ENCODE measurements at places on chromosomes 4 and X. TPM values are rescaled to one million over a fixed set of nuclear protein-coding genes. Genes with fewer than 3 reads are reported as not detected.

Gene TMSB15A
- 0.48 TPM for total RNA-seq

Gene CXCL6
- total RNA-seq = not detected

Gene CLDN22
- total RNA-seq = not detected

Gene CT47B1
- not detected for total RNA-seq

Gene HPSE
- total RNA-seq = 2.8 TPM

Gene ITIH6
- not detected for total RNA-seq

Gene CUL4B
- total RNA-seq = 56.5 TPM

Gene PWWP3B
- total RNA-seq = 0.38 TPM

Gene DMRTC1
- total RNA-seq = not detected

Gene YIPF7
- total RNA-seq = not detected

Gene CLCN4
- 3.7 TPM for total RNA-seq

DNA sequence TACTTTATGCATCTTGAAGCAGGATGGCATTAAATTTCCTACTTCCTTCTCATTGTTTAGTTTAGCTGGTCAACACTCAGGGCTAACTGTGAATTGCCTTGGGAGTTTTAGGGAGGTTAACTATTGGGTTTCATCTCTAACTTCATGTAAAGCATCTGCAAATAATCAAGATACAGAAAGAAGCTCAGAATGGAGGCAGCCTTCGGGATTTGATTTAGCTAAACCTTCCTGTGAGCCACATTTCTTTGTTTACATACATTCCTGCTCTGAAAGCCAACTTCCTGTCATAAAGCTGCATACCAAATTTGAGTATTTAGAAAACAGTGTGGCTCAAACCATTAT lies 131.7 kb upstream of the PCDH18 start:
- no peak for DNase-seq

- DNase-seq = no peak
These were observed 1892.5 kb upstream of the ADGRL3 start for GRCh38 chr4:59307609-59308008.

DNA sequence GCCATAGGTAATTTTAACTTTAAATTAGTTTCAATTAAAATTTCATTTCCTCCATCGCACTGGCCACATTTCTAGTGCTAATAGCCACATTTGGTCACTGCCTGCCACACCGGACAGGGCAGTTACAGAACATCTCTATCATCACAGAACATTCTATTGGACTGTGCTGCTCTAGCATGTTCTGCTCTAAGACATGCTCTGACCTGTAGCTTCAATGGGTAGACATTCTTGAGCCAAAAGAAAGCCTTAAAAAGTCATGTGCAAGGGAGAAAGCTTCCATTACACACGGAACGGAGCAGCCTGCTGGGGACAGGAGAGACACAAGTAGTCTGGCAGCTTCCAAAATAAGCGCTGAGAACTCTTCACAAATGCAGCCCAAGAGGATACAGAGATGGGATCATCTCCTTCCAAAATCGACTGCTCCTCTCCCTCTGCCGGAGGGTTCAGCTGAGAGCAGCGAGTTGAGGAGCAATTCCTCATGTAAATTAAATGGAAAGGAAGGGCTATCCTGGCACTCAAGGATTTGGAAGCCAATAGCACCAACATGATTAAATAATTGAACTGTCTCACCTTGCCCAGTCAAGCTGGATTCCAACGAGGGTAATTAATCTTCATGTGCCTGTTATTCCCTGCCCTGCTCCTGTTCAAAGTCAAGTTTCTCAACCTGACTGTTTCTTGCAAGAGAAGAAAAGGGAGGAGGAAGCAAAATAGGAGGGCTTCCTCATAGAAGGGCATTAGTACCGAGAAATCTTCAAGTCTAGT lies 336.4 kb upstream of the NOCT start:
- DNase-seq = no peak

- no peak for DNase-seq
These were observed 108.9 kb downstream of the DLG3 start for GRCh38 chrX:70553516-70553915.

DNA sequence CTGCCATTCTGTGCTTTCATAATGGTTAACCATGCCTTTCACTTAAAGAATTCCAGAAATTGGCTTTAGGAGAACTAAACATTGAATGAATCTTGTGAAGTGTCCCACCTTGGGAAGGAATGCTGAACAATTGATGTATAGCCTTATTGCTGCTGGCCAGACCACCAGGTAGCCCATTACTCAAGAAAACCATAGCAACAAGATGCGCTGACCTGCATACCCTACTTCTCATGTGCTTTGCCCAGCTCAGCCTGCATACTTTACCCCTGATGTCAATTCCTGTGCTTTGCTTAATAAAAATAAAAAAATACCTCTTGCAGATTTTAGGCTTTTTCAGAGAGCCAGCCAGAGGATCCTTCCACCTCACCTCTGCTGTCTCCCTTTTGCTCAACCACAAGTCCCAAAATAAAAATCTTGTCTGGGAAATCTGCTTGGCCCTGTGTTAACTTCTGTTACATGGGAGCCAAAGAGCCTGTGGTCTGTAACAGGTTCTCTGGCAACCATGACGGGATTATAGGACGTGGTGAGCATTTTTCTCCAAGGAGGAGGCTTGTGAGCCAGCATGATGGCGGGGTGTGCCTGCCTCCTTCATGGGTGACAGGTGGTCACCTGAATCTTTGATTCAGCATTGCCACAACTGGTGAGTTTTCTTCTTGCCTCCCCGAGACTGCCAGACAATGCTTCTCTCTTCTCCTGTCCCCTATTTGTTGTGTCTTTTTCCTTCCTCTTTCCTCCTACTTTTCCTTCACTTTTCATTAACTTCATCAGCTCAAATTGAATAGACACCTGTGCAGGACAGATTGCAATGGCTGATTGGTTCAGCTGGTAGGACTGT lies 106.8 kb downstream of the ARSJ start:
- no peak for DNase-seq

- DNase-seq = no peak
These were observed 67.7 kb upstream of the PJA1 start for GRCh38 chrX:69232945-69233344.

- no peak for DNase-seq
These were observed 116.8 kb downstream of the SMIM20 start for GRCh38 chr4:26030780-26031179.
